GM10248 (cell line): ENCODE measurements at places on chromosomes 1 and 21.

GRCh38 chr1:10210841-10211804 lies 753 bp downstream of the KIF1B start:
- peak; percentile 46 for DNase-seq

DNA sequence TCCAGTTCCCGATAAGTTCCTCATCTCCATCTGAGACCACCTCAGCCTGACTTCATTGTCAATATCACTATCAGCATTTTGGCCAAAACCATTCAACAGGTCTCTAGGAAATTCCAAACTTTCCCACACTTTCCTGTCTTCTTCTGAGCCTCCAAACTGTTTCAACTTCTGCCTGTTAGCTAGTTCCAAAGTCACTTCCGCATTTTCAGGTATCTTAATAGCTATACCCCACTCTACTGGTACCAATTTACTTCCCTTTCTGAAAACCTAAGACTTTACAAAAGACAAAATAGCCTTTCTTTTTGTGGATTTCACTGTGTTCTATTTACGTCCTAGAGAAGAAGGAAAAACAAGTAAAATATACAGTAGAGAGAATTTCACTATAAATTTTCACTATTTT lies 147.0 kb upstream of the FMN2 start:
- no peak for DNase-seq

GRCh38 chr1:174211486-174211885 lies 52.2 kb downstream of the RABGAP1L start:
- DNase-seq, result no peak

DNA sequence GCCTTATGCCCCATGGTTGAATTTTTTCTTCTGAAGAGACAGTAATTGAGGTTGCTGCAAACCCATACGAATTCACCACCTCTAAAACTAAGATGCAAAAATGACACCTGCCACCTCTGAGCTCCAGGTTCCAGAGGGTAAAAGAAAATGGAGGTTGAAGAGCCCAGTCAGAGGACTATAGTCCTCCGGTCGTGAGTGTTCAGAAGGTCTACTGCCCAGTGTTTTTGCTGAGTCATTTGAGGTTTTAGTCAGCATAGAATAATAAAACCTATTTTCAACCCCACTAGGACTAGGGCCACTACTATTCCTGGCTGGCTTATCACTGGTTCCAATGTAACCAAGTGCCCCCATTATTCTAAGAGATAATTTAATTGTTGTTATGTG lies 12.9 kb upstream of the SLAMF7 start:
- no peak for DNase-seq

- no peak for DNase-seq
These were observed 130.4 kb upstream of the DNAH14 start for GRCh38 chr1:224799083-224799482.

GRCh38 chr21:42435401-42435800 lies 31.7 kb downstream of the UBASH3A start:
- no peak for DNase-seq

DNA sequence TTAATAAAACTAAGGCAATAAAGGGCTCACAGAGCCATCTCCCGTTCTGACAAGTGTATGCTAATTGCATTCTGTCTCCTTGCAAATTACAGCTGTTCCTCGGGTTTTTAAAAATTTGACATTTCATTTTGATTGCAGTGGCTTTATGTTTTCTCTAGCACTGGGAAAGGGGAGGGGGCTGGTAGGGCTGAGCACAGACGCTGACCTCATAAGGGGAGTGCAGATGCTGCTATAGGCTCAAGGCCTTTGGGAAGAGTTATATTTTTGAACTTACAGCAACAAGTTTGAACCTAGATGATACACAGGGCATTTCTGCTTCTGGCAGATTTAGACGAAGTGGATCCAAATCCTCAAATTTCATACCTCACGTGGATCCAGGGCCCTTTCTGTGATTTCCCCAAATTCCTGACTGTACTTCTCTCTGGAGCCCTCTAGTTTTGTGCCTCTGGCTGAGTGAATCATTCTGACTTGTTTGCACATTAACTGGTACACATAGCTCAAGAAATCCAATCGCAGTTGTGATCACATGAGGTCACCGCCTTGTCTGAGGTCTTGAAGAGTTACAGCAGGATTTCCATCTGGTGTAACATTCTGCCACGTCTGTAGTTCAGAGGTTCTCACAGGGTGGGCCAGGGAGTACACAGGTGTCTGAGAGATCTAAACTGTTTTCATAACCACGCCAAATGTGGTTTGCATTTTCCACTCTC lies 230.3 kb downstream of the C1orf94 start:
- DNase-seq, result no peak

GRCh38 chr1:49181033-49181432 lies 404.3 kb upstream of the BEND5 start:
- DNase-seq, result no peak

DNA sequence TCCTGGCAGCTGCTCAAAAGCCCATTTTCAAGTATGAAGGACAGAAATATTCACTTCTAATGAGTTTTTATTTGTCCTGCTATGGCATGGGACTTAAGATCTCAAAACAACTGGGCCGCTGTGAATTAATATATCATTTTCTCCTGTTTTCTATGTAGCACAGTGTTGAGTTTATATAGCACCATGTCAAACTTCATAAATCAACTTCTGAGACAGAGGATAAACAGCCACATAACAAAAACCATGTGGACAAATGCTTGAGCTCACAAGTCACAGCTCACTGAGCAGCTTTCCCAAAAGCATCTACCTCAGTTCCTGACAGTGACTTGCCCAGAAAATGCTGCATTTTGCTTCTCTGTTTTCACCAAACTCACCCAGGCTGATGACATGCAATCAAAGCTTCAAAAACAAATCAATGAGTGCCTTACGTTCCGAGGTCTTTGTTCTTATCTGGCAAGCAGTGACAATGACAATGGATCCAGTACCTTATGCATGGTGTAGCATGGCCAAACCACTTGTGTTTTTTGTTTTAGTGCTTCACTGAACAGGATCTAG lies 722.6 kb downstream of the LRRIQ3 start:
- no peak for DNase-seq
